ENCODE measurements at places on chromosomes 2 and 18. TPM values are rescaled to one million over a fixed set of nuclear protein-coding genes. Genes with fewer than 3 reads are reported as not detected.

Gene LRATD1
- not detected for total RNA-seq

Gene C2orf66
- total RNA-seq, result not detected

Gene GKN2
- total RNA-seq, result not detected

Gene HYCC2
- 29.4 TPM for total RNA-seq

Gene POTEI
- not detected for total RNA-seq

Gene FER1L5
- not detected for total RNA-seq

Gene MOGAT1
- total RNA-seq, result not detected

Gene RTKN
- total RNA-seq, result 0.37 TPM

Gene MAB21L4
- total RNA-seq, result not detected

Gene ERFE
- not detected for total RNA-seq

Gene MEP1B
- total RNA-seq, result 0.29 TPM

Gene CYBRD1
- total RNA-seq, result 0.44 TPM

Gene GALNT14
- total RNA-seq, result not detected

Gene CDKL4
- total RNA-seq, result not detected

Gene IL36G
- not detected for total RNA-seq

Gene PIEZO2
- total RNA-seq, result not detected

Gene DSEL
- 1.1 TPM for total RNA-seq

Gene ZSWIM2
- total RNA-seq, result not detected

Gene DUSP19
- total RNA-seq, result 1.6 TPM

Gene GRHL1
- total RNA-seq, result 0.60 TPM

Gene CRYGD
- total RNA-seq, result not detected

Gene GNLY
- total RNA-seq, result 14.8 TPM

Gene BCL2
- total RNA-seq, result 134 TPM

Gene TRIM43
- total RNA-seq, result not detected

Gene ATP8B1
- not detected for total RNA-seq

Gene CCDC148
- not detected for total RNA-seq

Gene IL1B
- 30.8 TPM for total RNA-seq

Gene GLI2
- not detected for total RNA-seq

Gene CBLN2
- total RNA-seq, result not detected

Gene CNDP2
- total RNA-seq, result 105 TPM

Gene TRIP12
- 202 TPM for total RNA-seq

Gene LIPG
- total RNA-seq, result not detected

Gene ESPNL
- total RNA-seq, result not detected

Gene TEX44
- not detected for total RNA-seq

Gene FLACC1
- 4.5 TPM for total RNA-seq
